ENCODE measurements at places on chromosomes 7 and 10.

GRCh38 chr10:125742465-125742864, 23.0 kb downstream of the EDRF1 start:
- DNase-seq: no peak

- DNase-seq: no peak
Observed at GRCh38 chr7:6274743-6275142, 2.3 kb upstream of the CYTH3 start.

DNA sequence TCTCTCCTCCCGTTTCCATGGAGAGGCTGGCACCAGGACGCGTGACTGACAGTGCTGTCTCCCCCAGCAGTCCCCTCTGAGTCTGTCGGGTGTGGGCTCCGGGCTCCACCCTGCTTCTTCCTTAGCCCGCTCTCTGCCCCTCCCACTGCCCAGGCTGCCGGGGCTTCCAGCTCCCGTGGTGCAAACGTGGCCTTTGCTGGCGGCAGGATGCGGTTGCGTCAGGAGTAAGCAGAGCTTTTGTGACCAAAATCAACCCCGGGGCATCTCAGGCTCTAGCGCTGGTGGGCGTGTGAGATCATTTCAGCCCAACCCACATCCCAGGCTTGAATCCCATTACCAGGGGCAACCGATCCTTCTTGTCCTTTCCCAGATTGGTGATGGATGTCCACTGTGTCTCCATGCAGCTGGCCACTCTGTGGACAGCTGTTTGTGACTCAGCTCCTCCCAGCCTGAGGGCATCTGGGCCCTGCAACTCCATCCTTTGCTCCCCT, 28.2 kb downstream of the PTPRE start:
- peak; percentile 43 for DNase-seq

GRCh38 chr7:84194484-84195271, at the start of gene SEMA3A:
SEMA3A (minus strand) TSS chr7:84194789; CDS start chr7:84194586, 203 bp downstream.
- peak; percentile 50 for DNase-seq

DNA sequence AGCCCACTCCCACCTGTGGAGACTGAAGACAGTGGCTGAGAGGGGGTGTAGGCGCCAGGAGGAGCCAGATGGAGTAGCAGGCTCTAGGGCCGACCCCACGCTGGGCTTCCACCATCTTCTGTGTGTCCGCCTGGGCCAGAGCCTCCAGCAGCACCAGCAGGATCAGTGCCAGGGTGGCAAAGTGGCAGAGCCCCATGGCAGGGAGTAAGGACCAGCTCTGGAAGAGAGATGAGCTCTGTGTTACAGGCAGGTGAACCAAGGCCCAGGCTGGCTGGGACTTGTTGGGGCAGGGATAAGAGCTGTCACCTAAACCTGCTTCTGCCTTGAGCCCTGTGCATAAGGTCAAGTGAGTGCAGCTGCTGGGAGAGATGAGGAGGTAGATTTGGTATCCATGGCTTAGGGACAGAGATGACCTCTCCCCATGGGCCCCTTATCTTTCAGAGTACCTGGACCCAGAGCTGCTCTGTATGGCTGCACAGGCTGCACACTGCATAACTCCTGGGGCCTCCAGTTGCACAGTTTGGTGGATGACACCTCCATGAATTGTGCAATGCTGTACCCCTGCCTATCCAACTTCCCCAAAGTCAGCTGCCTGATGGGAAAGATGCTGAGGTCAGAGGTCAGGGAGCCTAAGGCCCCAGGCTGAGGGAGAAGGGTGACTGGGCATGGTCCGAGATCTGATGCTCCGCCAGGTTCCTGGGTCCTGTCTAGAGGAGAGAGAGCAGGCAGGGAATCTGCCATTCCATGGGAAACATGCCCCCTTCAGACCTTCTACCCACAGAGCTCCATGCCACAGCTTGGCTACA, 7.4 kb upstream of the SAMD8 start:
- DNase-seq: no peak

DNA sequence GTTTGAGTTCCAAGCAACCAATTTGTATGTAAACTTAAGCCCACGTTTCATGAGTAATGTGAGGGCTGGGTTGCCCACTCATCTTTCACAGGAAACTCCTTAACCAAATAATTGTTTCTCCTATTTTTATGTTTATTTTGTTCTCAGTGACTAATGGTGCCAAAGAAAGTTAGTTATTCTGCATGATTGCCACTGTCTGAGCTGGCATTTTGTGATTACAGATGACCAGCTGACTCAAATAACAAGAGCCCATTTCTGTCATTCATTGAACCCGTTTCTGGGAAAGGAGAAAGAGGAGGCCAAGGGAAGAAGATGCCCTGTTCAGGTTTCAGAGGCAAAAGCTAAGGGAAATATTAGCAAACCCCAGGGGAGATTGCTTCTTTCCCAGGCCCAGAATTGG, 186.9 kb upstream of the MYO3A start:
- no peak for DNase-seq
